NCI-H1436 treated with DMSO at 0.1 percent for 48 hours (cell line): ENCODE measurements at places on chromosomes 13 and 19.

- DNase-seq: no peak
Observed at GRCh38 chr19:46016426-46017094, 6.3 kb downstream of the PGLYRP1 start.

GRCh38 chr13:95261956-95262355 is 39.3 kb downstream of the ABCC4 start:
- no peak for DNase-seq

DNA sequence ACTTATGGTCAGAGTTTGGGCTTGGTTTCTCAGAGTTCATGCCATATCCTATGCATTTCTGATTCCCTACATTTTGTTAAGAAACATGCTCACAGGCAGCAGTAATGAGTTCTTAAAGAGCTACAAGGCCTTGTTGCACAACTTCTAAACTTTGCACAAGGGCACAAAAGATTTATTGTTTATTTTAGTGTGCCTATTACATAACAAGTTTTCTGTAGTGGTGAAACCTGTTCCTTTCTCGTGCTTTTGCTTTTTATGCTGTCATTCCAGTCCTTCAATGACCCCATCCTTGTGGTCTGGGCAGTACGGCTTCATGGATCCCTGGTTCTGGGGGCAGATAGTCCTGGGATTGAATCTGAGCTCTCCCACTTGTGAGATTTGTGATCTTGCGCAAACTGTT is 17.8 kb downstream of the ZNF507 start:
- no peak for DNase-seq

DNA sequence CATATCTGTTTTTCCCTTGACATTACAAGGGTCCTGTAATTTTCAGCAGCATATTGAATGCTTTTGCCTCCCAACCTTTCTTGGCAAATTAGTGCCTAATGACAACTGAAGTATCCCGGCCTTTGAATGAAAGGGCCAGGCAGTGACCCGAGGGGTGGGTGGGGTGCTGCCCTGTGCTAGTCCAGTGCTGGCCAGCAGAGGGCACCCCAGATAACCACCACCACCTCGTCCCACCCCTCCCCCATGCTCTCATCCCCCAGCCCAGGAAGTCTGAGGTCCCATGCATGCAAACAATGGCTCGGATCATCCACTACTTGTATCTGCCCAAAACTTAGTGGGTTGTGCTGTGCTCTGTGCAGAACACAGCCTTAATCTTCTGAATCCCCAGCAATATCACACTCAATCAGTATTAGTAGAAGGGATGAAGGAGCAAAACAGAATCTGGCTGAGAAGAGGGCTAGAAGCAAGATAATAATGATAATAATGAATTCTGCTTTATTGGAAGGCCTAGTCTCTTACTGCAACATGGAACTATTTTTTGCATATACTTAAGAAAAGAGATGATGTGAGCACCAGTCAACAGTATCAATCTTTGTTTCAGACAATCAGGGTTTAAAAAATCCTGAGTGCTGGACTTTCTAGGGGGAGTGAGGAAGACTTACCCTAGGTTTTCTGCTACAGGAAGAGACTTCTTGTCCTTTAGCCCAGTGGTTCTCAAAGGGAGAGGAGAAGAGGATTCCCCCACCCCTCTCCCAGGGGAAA is 3.8 kb downstream of the ATP12A start:
- DNase-seq: no peak

- DNase-seq: no peak
Observed at GRCh38 chr19:1312767-1313694, 27.4 kb downstream of the EFNA2 start.

DNA sequence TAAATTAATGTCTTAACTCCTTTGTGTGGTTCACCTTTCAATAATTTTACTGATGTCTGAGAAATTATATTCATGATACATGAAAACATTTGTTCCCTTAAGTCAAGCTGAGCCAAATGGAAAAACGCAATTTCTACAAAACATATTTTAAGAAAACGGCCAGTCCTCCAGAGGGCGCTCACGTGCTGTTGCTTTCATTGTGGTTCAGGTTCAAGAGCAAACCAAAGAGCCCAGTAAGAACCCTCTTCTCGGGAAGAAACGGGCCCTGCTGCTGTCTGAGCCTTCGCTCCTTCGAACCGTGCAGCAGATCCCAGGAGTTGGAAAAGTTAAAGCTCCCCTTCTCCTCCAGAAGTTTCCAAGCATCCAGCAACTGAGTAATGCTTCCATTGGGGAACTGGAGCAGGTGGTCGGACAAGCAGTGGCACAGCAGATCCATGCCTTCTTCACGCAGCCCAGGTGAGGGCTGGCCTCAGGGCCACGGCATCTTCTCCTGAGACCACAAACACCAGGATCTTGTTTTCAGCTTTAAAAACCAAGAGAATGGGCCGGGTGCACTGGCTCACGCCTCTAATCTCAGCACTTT is 4.3 kb downstream of the FAAP24 start:
- DNase-seq: no peak
